GM12864 (cell line): ENCODE measurements at places on chromosomes 5 and 9.

DNA sequence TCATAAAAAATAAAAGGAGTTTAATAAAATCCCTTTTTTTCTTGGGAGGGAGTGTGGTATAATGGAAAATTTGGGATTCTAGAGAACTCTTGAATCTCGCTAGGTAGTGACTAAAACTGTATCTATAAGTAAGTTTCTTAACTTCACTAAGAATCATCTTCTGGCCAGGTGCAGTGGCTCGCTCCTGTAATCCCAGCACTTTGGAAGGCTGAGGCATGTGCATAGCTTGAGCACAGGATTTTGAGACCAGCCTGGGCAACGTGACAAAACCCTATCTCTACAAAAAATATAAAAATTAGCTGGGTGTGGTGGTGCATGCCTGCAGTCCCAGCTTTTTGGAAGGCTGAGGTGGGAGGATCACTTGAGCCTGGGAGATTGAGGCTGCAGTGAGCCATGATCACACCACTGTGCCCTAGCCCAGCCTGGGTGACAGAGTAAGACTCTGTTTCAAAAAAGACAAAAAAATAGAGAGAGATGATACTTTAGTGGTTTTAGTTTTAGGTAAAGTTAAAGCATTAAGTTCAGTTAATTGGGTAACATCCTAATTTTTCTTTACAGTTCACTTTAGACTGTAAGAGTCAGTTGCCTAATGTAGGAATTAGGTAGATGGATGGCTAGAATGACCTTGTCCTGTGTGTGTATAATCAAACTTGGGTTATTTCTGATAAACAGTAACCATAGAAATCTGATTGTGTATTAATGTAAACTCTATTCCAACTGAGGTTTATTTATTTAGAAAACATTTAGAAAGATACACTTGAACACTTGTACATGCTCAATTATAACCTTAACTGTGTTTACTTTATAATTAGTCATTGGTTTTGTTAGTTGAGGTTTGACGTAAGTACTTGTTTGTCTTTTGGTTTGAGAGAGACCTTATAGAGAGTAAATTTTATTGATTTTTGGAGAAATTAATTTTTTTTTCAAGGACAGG lies 17.8 kb downstream of the UNC13B start:
- no peak for DNase-seq

- DNase-seq, result no peak
Measured at GRCh38 chr5:171801-172331, 19.4 kb upstream of the LRRC14B start.

- no peak for DNase-seq
Measured at GRCh38 chr5:90690307-90690706, 131.7 kb downstream of the ADGRV1 start.

DNA sequence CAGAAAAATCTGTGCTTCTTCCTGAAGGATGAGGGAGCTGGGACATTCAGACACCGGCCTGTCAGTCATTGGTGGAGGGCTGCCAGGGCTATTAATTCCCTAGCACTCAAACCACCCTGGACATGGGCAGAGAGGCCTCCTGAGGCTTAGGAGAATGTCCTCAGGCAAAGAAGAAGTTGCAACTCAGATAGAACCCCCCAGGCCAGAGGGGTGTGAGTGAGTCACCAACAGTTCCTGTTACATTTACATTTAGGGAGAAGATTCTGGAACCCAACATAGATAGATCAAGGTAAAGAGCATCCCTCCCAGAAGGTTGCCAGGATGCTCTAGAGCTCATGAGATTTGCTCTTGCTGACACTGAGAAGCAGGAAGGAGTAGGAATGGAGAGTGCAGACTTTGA lies 29.2 kb upstream of the SYK start:
- DNase-seq, result no peak

DNA sequence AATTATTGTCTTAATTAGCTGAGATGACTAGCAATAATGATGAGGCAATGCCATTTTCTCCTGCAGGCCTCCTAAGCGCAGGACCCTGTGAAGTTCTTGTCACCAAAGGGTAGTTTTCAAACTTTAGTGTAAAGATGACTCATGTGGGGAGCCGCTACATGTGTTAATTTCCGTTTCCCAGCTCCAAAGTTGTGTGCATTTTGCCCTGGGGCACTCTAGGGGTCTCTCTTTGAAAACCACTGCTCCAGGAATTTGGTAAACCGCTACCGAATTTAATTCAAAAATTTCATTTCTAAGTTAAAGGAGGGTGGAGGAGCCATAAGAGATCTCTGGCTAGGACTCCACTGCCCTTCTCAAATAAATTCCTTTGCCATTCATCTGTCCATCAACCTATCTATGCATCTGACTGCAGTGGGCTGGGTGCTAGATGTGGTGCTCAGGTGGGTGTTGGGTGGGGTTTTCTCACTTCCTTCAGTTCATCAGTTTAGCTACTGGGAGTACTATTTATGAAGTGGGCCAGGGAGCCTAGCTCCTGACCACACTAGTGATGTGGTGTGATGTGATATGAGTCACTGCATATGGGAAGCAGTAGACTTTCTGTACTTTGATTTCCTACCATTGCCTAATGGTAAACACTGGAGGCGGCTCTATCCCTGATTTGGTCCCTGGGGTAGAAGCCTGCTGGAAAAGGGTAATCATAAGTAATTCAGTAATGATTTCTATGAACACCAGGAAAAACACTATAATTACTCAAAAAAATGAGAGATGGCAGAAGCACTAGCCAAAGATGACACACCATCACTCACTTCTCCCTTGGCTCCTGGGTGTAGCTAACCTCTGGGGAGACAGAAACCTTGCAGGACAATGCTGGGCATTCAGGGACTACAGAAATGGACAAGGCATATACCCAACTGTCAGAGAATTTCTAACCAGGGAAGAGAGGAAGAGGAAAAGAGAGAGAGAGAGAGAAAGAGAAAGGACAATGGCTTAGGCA lies 4.0 kb upstream of the ZSWIM6 start:
- no peak for DNase-seq

GRCh38 chr5:36273809-36274526 lies 27.7 kb downstream of the RANBP3L start:
- no peak for DNase-seq

- no peak for DNase-seq
Measured at GRCh38 chr5:109655841-109656240, 33.9 kb upstream of the MAN2A1 start.

GRCh38 chr5:32443145-32443540 lies 1.4 kb downstream of the ZFR start:
- DNase-seq, result no peak

DNA sequence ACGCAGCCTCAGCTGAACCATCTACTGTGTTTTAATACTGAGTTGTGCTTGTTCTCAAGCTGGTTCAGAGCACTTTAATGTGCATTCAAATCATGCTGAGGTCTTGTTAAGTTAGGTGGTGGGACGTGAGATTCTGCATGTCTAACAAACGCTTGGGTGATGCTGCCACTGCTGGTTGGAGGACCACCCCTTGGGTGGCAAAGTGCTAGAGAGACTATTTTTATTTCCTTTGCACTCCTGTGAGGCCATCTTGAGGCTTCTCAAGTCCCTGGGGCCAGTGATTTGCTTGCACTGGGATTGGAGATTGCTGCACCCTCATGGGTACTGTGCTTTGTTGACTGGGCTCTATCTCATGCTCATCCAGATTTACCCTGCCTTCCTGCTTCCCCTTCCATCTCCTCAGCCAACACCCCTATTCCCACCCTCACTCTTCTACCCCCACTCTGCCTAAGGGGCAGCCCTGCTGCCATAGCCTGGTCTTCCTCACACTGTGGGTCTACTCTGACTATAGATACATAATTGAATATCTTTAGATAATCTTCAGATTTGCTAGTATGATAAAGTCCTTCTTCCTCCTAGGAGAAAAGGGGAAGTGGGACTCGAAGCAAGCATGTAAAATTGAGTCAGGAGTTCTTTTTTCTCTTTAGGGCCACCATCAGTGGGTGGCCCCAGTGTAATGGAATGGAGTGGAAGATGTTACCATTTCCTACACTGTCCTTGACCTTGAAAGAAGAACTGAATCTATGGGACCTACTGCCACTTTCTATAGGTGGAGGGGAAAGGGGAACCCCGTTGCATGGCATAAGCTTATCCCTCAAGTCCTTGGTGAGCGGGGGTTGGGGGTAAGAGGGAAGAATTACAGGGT lies 45.1 kb upstream of the SUB1 start:
- no peak for DNase-seq

GRCh38 chr9:18359335-18359734 lies 114.6 kb upstream of the ADAMTSL1 start:
- DNase-seq, result no peak

GRCh38 chr5:79255786-79256557 lies 20.0 kb downstream of the JMY start:
- no peak for DNase-seq

DNA sequence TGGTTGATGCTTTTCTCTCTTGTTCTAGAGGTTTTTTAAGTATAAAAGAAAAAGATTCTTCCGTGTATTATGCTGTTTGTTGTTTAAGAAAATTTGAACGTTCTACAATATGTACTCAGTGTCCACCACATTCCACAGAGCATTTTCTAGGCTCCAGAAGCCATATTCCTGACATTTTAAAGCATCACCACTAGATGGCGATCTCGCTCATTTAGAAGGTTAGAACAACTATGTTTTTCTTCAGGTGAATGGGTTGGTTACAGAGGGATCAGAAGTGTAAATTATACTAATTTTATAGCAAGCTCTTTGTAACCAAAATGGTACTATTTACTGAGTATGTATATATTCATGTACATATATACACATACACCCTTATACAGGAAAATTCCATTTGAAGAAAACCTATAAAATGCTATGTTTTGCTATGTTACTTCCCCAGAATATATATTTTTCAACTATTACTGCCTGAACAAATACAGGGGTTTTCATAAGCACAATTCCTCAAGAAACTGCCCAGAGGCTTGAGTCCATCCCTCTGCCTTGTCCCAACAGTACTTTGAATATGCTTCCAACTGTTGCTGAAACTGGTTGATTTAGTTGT lies 284.3 kb downstream of the CCDC171 start:
- DNase-seq, result peak; percentile 3

DNA sequence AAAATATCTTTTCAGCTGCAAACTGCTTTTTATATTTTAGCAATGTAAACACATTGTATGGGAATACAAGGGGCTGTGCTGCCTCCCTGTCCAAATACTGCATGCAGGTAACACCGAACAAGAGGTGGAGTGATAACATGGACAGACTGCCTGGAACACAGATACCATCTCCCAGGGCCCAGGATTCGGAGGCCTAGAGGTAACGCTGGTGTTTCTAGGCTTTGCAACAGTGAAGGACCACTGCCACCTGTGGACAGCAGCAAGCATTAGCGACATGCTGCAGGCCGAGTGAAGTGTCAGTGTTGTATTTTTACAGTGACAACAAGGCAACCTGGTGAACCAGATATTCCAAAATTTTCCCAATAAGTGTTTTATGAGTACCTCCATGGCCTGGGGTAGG lies 379.1 kb downstream of the DMRT2 start:
- DNase-seq, result no peak

- DNase-seq, result no peak
Measured at GRCh38 chr5:159504857-159505304, 174.6 kb upstream of the IL12B start.

DNA sequence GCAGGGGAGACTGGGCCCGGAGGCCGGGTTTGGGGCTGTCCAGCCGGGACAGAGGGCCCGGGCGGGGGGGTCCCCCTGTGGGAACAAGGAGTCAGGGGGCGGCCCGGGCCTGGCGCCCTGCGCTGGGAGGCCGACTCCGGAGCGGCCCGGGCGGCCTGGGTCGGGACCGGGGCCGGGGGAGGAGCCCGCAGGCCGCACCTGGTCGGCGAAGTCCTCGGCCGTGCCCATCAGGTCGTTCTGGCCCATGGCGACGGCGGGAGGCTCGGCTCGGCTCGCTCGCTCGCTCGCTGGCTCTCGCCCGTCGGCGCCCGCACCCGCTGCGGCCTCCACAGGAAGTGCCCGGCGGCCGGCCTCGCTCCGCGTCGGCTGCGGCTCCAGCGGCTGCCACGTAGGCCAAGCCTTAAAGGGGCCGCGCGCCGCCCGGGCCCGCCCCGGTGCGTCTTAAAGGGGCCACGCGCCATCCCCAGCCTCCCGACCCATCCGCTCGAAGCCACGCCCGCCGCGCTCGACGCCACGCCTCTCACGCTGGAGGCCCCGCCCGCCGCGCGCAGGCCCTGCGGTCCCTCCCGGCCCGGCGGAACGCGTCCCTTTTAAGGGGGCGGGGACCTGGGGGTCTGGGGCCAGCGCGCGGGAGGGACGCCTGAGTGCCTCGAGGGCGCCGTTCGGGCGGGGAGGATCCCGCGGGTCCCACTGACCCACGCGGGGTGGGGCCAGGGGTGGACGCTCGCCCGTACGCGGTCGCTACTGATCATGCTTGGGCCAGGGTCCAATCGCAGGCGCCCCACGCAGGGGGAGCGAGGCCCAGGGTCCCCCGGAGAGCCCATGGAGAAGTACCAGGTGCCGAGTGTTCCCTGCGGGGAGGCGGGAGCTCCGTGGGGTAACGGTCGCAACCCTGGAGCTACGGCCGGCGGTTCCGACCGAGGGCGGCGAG lies at the start of the genes STKLD1 and SURF4:
Gene STKLD1, plus strand, starts transcription at position 643 of the 931 bp plus-strand sequence. Its CDS starts 108 bp downstream, at position 751.
Gene SURF4, minus strand, starts transcription at position 337 of the 931 bp plus-strand sequence. Its CDS starts 91 bp downstream, at position 246.
- peak; percentile 74 for DNase-seq

GRCh38 chr5:113293975-113294310 lies 140.8 kb downstream of the TSSK1B start:
- no peak for DNase-seq

- DNase-seq, result peak; percentile 68
Measured at GRCh38 chr5:178324481-178325310, 92.1 kb upstream of the PHYKPL start.

DNA sequence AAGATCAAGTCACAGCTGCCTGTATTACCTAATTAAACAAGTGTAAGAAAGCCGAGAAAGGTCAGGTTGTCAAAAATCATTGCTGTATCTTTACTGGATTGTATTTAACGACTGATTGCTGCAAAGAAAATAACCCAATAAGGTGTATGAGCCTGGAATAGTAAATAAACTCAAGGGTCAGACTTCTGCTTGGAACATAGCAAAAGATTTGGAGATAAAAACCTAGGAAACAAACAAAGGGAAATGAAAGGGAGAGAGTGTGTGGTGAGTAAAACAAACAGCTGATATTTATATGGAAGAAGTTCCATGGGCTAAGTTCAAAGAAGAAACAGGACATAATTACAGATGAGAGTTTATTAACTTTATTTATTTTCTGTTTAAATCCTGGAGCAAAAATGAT lies 354.0 kb downstream of the TLR4 start:
- DNase-seq, result no peak

DNA sequence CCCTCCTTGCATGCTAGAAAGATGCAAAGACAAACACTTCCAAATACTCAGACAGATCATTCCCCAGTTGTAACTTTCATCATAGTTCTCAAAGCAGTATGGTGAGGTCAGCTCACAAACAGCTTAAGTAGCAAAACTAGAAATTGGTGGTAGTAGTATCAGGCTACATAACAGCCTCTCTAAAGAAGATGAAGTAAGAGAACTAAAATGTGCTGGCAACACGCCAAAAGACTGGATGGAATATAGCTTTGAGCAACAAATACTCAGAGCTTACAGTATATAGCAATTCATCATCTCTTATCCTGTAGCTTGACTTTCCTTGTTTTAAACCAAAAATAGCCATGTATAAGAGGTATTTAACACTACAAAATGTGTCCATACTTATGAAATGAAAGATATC lies 7.5 kb downstream of the PFDN1 start:
- peak; percentile 16 for DNase-seq
